ENCODE measurements at places on chromosomes 11 and 22. TPM values are rescaled to one million over a fixed set of nuclear protein-coding genes. Genes with fewer than 3 reads are reported as not detected.

DNA sequence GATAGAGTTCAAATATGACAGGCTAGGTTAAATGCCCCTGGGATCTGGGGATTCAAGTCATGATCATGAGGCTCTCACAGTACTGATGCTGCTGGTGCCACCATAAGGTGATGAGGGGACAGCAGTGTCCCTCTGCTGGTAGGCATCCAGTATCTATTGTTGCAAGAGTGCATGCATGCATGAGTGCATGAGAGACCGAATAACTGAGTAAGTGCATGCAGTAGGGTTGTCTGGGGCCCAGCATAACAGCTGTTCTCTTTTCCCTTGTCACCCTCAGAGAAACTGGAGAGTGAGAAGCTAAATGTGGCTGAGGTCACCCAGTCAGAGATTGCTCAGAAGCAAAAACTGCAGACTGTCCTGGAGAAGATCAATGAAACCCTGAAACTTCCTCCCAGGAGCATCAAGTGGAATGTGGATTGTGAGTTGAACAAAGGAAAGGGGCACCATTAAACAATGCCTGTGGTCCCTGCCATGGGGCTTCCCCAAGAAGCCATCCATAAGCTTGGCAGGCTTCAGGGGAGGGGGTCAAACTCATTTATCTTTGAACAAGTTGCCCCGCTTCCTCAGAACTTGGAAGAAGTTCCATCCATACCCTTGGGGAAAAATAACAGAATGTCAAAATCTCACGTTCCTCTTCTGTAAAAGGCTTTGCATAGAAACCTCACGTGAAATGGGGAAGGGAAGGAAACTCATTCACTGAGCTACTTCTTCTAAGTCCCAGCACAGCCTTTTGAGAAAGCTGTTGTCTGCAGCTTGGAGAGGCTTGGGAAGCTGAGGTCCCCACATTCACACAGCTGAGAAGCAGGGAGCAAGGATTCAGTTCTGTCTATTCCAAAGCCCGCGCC is 119.0 kb downstream of the PARVA start:
- DNase-seq: no peak

GGT5 gene
- total RNA-seq: 175 TPM

CCDC157 gene
- 0.27 TPM for total RNA-seq

GRCh38 chr22:22037229-22037628 is 54.6 kb upstream of the TOP3B start:
- DNase-seq: no peak

- DNase-seq: no peak
Observed at GRCh38 chr11:62539238-62539925, 7.2 kb downstream of the AHNAK start.

DNA sequence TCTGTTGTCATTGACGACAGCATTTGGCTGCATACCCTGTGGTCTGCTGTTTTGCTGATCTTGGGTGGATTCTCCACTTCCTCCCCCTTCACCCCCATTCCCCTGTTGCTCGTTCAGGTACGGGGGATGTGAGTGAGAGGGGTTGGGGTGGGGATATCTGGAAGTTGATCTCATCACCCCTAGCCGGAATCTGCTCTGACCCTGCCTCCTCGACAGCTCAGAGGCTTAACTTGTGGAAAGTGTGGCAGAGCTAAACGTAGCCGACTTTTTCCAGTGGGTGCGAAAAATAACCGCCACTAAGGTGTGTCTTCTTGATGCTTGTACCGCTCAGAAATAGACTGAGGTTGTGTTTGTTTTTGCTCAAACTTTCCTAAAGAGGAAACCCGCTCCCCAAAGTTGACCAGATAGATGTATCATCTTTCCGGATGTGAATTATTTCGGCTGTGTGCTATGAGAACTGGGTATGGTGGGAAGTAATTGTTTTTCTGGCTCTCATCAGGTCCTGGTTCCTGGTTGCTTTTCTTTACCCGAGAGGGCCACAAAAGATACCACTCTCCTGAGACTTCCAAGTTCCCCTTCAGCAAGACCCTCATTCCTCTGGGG is 6.6 kb downstream of the ZBTB16 start:
- DNase-seq: no peak

DNA sequence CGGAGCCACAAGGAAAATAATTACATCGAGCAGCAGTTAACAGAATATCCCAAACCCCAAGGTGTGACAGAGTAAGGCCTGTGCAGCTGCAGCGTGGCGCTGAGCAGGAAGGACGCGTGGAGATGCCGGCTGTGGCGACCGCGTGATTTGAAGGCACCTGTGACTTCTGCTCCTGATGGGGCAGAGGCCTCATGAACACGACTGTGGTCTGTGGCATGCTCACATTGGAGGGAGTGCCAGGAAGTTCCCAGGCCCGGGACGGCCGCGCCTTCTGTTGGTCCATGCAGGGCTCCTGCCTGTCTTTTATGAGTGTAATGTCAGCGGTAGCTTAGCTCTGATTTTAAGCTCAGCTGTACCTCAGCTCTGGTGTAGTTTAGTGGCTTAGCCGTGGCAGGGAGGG is 50.4 kb downstream of the TPCN2 start:
- no peak for DNase-seq

DNA sequence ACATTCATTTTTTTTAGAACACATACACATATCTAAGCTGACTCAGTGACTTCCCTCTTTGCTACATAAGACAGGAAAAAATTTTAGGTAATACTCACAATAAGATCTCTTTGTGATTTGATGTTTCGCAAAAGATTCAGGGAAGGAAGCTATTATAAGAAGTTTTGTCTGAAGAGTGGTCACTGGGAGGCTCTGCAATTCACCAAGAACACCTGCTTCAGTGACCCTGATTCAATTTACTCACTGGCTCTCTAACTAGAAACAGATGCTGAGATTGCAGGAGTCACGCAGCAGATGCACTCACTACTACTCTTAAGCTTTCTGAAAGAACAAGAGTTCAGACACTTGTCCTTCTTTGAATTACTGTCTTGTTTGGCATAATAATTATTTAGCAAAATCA is 193.6 kb upstream of the DDI1 start:
- DNase-seq: no peak

GRCh38 chr22:45972091-45972888 is 4.7 kb downstream of the WNT7B start:
- no peak for DNase-seq

DNA sequence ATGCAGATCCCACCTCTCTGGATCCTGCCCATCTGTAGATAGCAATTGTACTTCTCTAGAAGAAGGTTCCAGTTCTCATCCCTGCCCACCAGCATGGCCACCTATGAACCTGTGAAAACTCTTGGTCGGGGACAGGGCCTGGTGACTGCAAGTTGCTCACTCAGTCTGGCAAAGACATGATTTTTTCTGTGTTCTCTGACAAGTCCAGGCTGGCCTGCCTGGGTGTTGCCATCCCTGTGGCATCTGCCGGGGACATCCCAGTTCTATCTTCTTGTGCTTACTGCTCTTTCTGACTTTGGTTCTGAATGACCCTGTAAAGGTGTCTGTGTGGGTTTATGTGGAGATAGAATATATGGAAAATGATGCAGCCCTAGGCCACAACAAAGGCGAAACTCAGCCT is 545.8 kb downstream of the INSC start:
- no peak for DNase-seq

DNA sequence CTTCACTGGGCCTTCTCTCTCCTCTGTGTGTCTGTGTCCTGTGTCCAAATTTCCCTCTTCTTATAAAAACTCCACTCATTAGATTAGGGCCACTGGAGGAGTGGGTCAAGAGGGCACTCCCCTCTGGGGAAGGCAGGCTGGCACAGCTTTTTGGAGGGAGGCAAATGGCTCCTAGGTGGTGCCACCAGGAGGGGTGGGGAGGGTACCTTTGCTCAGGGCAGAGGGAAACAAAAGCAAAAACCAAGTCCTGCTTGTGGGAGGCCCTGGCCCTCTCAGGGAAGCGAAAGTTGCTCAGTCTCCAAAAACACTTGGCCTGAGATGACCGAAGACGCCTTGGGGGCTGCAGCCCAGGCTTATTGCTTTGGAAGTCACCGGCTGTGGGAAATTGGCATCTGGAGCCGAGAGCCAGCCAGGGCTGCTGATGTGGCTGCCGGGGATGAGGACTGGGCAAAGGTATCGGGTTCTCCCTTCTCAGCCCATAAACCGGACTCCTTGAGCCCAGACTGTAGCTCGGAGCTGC is 48.2 kb upstream of the ANO1 start:
- no peak for DNase-seq

C22orf31 gene
- total RNA-seq: not detected

- no peak for DNase-seq
Observed at GRCh38 chr22:47115921-47116320, 353.5 kb downstream of the TBC1D22A start.

- DNase-seq: no peak
Observed at GRCh38 chr22:46588279-46589140, 31.7 kb upstream of the GRAMD4 start.

CASTOR1 gene
- total RNA-seq: 7.5 TPM

DNA sequence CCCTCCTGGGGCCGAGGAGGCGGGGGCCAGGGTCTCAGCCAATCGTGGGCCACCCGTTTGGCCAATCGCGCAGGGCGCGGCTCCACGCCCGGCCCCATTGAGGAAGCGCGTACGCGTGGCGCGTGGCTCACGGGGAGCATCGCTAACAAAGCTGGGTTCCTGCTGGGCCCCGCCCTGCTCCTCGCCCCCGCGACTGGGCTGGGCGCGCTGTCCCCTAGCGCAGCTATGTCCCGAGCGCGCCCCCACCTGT is 614 bp upstream of the ASCL2 start:
- DNase-seq: no peak

- no peak for DNase-seq
Observed at GRCh38 chr11:134486704-134487103, 74.7 kb upstream of the B3GAT1 start.

KDELR3 gene
- 52.9 TPM for total RNA-seq

OR51M1 gene
- not detected for total RNA-seq

DNA sequence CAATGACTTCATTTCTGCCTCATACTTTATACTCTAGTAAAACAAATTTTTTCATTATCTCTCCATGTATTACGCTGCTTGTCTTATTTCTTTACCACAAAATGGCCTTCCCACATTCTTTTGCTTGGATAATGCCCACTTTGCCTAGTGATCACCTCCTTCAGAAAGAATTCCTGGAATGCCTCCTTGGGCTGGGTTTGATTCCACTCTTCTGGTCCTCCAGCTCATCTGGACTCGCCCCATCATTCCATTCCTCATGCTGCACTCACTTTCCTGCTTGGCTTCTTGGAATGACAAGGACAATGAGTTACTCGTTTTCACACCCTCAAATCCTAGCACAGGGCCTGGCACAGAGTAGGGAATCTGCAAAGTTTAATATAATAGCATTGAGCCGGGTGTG is 475.1 kb upstream of the LARGE1 start:
- no peak for DNase-seq

- no peak for DNase-seq
Observed at GRCh38 chr22:47695176-47695575, 932.7 kb downstream of the TBC1D22A start.

FGF3 gene
- total RNA-seq: not detected

- no peak for DNase-seq
Observed at GRCh38 chr11:87304412-87304811, 266.7 kb downstream of the TMEM135 start.

- DNase-seq: no peak
Observed at GRCh38 chr11:73193251-73194033, 24.6 kb upstream of the P2RY2 start.

MEI1 gene
- 1.8 TPM for total RNA-seq

DNA sequence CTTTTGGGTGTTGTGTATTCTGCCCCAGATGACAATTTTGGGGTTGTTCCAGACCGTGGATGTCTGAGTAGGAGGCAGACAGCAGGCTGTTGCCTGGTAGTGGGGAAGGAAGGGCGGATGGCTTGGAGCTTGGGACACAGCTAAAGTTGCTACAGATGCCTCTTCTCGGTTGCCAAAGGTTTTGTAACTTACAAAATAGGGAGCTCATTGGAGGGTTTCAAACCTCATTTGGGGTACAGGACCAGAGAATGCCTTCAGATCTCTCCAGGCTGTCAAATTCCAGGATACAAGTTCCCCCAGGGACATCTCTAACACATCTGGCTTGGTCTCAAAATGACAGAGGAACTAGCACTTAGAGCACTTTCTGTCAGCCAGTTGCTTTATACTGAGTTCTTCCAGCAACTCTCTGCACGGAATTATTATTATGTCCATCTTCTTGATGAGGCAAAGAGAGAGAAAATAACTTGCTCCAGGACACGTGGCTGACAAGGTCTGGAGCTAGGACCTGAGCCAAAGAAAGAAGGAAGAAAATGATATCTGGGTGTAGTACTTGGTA is 56.0 kb downstream of the SLC1A2 start:
- DNase-seq: no peak

- DNase-seq: no peak
Observed at GRCh38 chr22:43346521-43346929, 3.4 kb upstream of the SCUBE1 start.

GRCh38 chr11:77455740-77456139 is 18.2 kb downstream of the PAK1 start:
- DNase-seq: no peak

GRCh38 chr11:118200901-118201680 is 23.7 kb downstream of the JAML start:
- DNase-seq: no peak

- no peak for DNase-seq
Observed at GRCh38 chr22:44031158-44031952, 7.3 kb downstream of the PARVB start.

GRCh38 chr11:33064033-33064825 is 24.9 kb downstream of the TCP11L1 start:
- DNase-seq: no peak

GRCh38 chr11:18727479-18728236 is 1.7 kb upstream of the IGSF22 start:
- DNase-seq: no peak

GRCh38 chr11:103295704-103296103 is 186.5 kb downstream of the DYNC2H1 start:
- no peak for DNase-seq

YPEL1 gene
- total RNA-seq: 25.2 TPM

DNA sequence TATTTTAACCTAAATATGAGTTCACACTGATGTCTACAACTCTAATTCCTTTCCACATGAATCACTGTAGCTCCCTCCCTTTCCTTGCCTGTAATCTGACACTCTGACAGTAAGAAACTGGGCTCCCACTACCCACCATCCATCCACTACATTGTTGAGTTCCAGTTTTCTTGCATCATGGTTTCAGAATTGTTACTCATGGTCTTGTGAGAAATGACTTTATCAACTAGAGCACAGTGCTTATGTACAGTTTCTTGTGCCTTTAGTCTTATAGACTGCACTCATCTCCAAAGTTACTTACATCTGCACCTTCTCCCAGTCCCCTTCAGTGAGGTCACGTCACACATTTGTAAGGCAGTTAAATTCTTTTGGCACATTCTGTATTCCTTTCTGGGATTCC is 78.6 kb downstream of the RTL6 start:
- no peak for DNase-seq

- no peak for DNase-seq
Observed at GRCh38 chr11:115887316-115887715, 383.1 kb upstream of the CADM1 start.

- no peak for DNase-seq
Observed at GRCh38 chr22:29311464-29312217, 3.9 kb downstream of the RASL10A start.
